Cardiac muscle cell (in vitro differentiated cells and primary cell): ENCODE measurements at places on chromosomes 7 and 10. TPM values are rescaled to one million over a fixed set of nuclear protein-coding genes. Genes with fewer than 3 reads are reported as not detected.
A peak's percentile ranks its signal among the peaks of the same experiment; 100 is the strongest.

DNA sequence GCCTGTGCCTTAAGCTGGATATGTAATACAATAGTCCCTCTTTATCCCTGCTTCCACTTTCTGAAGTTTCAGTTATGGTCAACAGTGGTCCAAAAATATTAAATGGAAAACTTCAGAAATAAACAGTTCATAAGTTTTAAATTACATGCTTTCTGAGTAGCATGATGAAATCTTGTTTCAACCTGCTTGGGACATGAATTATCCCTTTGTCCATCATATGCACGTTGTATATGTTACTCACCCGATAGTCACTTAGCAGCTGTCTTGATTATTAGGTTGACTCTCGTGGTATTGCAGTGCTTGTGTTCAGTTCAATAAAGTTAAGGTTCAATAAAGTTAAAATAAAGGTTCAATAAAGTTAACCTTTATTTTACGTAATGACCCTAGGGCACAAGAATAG, 25.5 kb downstream of the C1GALT1 start:
- no peak for DNase-seq

GRCh38 chr7:118621810-118622360, 397.4 kb downstream of the ANKRD7 start:
- DNase-seq, result no peak

GRCh38 chr7:33853361-33854062, 51.8 kb upstream of the BMPER start:
- no peak for DNase-seq

GRCh38 chr7:42574685-42575084, 337.2 kb downstream of the C7orf25 start:
- DNase-seq, result peak; percentile 20

DNA sequence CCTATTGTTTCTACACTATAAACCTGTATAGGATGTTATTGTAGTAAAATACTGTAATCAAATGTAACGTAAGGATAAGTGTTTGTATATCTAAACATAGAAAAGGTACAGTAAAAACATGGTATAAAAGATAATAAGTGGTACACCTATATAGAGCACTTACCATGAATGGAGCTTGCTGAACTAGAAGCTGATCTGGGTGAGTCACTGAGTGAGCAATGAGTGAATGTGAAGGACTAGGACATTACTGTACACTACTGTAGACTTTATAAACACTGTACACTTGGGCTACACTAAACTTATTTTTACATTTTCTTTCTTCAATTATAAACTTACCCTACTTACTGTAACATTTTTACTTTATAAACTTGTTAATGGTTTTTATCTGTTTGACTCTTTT, 732.9 kb upstream of the LRRN3 start:
- DNase-seq, result no peak

DNA sequence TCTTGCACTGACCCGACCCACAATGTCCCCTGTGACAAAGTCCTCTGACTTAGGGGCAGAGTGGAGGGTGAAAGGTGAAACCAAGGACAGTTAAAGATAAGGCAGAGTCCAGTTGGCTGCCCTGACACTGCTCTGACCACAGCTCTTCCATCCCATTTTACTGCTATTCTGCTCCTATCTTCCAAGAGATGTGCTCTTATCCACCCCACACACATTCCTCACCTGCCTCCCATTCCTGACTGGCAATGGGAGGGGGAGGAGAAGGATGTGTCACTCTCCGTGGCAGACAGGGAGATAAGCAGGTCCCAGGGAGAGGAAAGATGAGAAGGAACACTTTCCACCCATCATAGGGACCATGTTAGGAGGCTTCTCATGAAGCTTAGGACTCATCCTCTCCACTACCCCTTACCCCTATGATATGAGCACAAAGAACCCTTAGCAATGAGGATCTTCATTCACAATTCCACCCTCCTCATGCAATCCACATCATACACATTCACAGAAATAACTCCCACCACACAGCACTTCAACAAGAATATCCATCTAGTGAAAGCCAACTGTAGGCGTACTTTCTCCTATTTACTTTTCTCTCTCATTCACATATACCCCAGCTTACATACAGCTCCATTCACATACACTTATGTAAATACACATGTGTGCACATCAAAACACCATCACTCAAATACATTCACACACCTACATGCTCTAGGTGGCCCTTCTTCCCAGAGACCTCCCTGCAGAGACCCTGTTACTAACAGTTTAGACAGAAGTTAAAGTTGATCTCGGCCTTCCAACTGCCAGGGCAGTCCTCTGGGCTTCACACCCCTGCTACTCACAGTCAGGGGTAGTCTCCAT, 6.6 kb downstream of the SYNPO2L start:
- peak; percentile 31 for DNase-seq

DNA sequence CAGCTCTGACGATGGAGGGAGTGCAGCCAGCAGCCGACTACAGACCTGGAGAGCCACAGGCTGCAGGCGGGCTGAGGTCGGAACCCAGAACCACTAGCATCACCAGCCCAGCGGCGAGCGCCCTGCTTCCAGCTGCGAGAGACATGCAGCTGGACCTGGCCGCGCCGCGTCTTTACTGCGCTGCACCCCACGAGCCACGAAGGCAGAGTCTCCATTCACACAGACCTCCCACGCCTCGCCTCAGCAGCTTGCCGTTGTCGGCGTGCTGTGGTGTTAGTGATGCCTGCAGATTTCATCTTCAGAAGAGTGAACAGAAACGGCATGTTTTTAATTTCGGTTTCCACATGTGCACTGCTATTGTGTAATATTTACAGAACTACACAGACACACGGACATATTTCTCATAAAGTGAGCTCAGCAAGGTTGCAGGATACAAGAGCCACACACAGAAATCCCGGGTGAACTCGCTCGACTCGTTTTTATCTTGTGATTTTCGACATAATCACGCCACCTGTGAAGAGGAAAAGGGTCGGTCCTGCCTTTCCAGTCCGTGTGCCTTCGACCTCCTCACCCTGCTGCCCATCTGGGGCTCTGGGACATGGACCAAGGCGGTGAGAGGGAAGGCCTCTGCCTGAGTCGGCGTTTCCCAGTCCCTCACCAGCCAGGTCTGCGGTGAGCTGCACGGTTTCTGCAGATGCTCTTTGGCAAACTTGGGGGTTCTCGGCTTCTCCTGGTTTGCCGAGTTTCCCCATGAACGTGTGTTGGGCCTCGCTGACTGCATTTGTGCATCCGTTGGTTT, 252.2 kb downstream of the ELFN1 start:
- no peak for DNase-seq

DNA sequence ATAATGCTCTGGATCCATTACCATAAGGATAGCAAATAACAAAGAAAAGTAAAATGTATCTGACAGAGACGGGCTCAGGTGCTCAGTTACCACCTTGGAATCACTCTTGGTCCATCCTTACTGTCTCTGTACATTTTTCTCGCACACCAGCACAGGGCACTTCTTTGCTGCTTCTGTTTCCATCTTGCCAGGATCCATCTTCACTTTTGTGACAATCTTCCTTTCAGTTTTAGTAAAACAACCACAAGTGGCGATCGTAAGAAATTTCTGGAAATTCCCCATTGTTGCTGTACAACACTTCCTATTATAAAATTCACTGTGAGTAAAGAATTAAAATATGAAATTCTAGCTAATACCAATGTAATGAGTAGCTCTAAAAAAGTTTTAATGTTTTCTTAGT, 695.5 kb downstream of the GRM8 start:
- no peak for DNase-seq

DNA sequence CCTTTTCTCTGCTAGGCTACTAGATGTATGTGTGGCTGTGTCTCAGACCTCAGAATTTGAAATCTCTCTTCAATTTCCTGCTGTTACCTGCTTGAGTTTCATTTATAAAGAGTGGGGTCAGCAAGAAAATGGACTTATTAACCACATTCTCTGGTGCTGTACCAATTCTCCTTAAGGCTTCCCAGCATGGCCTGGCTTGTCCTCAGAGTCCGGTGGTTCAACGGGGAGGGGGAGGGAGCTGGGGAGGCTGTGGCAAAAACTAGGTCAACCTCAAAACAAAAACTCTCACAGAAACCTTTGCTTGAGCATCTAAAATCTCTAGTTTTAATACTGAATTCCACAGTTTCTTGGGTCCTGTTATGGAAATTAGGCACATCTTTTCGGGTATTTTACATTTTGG, 389.1 kb upstream of the COBL start:
- DNase-seq, result no peak

DNA sequence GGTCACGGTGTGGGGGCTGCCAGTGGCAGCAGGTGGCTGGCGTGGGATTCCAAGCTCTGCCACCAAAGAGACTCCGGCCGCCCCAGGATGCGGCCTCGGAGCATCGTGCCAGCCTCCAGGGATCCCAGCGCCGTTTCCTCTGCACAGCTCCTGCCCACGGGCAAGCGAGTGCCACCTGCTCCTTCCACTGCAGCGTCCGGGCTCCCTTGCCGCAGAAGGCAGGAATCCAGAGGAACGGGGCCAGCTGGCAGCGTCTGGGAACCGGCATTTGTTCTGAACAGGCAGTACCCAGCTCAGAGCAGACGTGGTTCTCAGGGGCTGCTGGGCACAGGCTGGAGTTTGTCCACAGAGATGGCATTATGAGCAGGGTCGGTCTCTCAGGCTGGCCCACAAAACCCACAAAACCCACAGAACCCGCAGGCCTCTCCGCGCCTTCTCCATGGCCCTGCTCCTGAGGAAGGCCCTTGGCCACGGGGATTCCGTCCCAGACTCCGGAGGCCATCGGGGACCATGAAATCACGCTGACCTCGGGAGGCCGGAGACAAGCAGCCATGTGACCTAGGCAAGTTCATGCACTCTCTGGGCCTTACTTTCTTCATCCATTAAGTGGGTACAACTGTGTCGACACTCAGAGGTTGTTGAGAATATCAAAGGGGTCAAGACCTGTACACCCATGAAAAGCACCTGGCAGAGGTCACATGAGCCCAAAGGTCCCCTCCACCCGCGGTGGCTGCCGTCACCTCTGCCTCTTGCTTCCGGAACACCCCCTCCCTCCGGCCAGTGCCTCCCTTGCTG, 72.1 kb upstream of the TNRC18 start:
- DNase-seq, result no peak

DNA sequence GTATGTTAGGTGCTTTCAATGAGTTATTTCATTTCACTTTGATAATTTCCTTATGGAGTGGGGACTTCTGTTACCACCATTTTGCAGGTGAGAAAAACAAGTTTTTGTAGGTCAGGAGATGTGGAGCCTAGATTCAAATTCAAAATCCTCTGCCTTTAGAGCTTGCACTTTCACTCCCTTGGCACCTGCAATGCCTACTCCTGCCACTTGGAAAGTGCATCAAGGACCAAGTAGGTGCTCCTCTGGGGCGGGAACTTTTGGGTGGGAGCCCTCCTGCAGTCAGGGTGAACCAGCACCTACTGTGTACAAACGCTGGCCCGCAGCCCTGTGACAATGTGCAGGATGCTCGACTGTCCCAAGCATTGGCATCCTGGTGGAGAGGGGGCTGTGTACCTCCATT, 199.0 kb downstream of the EMX2 start:
- DNase-seq, result no peak

- DNase-seq, result peak; percentile 76
Measured at GRCh38 chr7:134866617-134867016, 87.2 kb downstream of the CALD1 start.

GRCh38 chr7:152344253-152344652, 91.5 kb downstream of the KMT2C start:
- no peak for DNase-seq

DNA sequence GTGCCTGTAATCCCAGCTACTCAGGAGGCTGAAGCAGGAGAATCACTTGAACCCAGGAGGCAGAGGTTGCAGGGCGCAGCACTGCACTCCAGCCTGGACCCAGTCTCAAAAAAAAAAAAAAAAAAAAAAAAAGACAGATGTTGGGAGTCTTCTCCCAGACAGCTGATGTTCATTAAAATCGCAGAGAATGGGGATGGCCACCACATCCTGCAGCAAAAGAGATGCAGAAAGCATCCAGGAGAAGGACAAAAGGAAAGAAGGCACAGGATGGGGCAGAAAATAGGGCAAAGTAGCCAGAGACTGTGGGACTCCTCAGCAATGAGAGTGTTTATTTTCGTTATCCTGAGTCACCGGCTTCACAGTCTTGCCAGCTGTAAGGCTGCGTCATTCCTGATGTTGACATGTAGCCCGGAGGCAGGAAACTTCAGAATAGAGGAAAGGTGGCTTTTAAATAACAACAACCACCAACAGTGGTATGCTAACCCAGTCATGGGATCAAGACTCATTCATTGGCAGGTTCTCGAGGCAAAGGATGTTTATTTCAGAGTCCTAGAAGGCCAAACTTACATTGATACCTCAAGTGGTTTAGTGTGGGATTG, 149.5 kb upstream of the SVIL start:
- DNase-seq, result peak; percentile 96

DNA sequence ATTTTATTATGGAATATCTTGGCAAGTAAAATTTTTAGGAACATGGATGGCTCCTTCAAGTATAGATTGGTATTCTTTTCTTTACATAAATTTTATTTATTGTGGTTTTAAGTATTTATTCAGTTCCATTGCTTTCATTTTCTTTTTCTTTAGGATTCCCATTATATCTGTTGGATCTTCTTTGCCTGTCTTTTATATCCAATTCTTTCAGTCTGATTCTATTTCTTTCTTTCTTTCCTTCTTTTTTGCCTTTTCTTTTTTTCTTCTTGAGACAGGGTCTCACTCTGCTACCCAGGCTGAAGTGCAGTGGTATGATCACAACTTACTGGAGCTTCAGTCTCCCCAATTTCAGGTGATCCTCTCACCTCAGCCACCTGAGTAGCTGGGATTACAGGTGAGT, 74.2 kb upstream of the GLI3 start:
- DNase-seq, result no peak

DNA sequence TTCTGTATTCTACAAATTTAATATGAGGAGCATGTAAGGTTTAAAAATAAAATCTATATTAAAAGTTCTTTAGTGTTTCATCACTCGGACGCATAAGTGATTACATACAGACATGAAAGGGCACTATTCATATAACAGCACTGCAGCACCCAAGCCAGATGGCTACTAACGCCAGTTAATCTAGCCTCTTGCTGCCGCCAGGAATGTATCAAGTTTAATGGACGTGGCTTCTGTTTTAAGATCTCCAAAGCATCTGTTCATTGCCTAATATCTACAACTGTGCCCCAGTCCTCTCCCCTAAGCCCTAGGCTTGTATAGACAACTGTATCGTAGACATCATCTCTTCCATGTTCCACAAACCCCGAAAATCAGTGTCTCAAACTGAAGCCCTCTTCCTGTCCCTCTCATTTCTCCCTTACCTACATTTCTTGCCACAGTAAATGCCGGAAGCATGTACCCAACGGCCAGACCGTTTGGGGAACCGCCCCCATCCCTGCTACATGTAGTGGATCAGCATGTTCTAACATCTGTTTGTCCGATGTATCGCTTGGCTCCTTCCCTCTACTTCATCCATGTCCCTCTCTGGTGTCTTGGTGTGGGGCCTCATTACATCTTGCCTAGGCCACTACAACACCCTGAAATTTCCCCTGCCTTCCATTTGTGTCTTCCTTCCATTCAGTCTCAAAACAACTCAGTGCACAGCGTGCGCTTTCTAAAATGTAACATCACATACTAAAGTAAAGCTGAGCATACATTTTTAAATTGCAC, 147.5 kb upstream of the RSU1 start:
- peak; percentile 39 for DNase-seq

Gene PTPRN2
- total RNA-seq, result 0.25 TPM in 1 of 2 replicates, not detected in the other

Gene DRGX
- not detected in 2 replicates for total RNA-seq

Gene LBX1
- not detected in 2 replicates for total RNA-seq

Gene PDZD7
- 1.3 and 4.5 TPM in 2 replicates for total RNA-seq

Gene SPDYE9
- not detected in 2 replicates for total RNA-seq

Gene ZNF488
- 0.07 and 0.15 TPM in 2 replicates for total RNA-seq

Gene FBXL13
- total RNA-seq, result 1.8 and 2.2 TPM in 2 replicates

Gene BRAF
- total RNA-seq, result 15.5 and 34.8 TPM in 2 replicates

Gene ZMIZ2
- 30.4 and 47.7 TPM in 2 replicates for total RNA-seq
